GM23248 (cell line): ENCODE measurements at places on chromosomes 2 and 18. TPM values are rescaled to one million over a fixed set of nuclear protein-coding genes. Genes with fewer than 3 reads are reported as not detected.
A peak's percentile ranks its signal among the peaks of the same experiment; 100 is the strongest.

GRCh38 chr2:127182626-127183458, 37.3 kb downstream of the CYP27C1 start:
- DNase-seq: no peak

- DNase-seq: no peak
Measured at GRCh38 chr2:68429311-68429826, 37.7 kb downstream of the FBXO48 start.

DNA sequence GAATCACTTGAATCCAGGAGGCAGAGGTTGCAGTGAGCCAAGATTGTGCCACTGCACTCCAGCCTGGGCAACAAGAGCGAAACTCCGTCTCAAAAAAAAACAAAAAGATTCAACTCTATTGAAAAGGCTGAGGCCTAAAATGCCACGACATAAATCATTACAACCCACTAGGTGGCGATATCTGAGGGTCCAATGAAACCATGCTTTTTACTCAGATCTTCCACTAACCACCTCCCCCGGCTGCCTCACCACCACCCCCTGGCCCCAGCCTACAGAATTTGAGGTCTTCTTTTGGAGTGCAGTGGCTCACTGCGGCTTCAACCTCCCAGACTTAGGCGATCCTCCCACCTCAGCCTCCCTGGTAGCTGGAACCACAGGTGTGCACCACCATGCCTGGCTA, 57.5 kb downstream of the AP1S3 start:
- DNase-seq: peak; percentile 53

- DNase-seq: peak; percentile 89
Measured at GRCh38 chr2:12050396-12050795, 304.0 kb downstream of the LPIN1 start.

DNA sequence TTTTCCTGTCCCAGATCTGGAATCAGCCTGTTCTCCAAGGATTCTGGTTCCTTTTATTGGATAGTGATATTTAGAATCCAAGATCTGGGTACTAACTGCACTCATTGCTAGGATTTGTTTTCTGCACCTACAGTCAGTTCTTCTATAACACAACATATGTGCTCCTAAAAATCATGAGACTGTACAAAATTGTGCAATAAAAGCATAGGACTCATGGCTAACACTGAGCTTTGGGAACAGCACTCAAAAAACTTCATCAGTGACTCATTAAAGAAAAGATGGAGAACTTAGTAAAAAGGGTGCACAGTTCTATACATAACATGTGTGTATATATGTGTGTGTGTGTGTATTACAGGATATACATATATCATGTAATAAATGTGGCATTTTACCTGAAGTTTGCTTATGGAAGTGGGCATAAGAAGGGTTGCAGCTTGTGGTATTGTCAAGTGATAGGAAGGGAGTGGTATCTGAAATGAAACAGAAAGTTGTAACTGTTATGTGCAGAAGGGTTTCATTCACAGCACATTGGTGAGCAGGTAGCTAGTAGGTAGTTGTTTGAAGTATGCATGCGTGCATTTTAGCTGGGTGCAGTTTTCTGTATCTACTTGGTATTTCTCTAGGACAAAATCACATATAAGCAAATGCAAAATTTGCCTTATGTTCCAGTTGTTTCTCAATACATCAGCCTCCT, 5.9 kb upstream of the SCYGR2 start:
- no peak for DNase-seq

DNA sequence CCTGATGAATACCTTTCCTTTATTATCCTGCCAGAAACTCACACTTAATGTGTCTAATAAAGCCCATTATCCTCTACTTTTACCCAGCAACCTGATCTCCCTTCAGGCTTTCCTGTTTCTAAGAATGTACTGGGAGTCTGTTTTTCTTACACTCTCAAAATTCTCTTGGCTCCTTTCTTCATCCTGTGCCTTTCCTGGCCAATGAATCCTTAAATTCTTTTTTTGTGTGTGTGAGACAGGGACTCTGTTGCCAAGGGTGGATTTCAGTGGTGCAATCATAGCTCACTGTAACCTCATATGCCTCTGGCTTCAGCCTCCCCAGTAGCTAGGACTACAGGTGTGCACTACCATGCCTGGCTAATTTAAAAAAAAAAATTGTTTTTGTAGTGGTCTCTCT, 72.7 kb downstream of the MAP2 start:
- peak; percentile 55 for DNase-seq

- DNase-seq: no peak
Measured at GRCh38 chr2:163515836-163516235, 220.0 kb downstream of the FIGN start.

DNA sequence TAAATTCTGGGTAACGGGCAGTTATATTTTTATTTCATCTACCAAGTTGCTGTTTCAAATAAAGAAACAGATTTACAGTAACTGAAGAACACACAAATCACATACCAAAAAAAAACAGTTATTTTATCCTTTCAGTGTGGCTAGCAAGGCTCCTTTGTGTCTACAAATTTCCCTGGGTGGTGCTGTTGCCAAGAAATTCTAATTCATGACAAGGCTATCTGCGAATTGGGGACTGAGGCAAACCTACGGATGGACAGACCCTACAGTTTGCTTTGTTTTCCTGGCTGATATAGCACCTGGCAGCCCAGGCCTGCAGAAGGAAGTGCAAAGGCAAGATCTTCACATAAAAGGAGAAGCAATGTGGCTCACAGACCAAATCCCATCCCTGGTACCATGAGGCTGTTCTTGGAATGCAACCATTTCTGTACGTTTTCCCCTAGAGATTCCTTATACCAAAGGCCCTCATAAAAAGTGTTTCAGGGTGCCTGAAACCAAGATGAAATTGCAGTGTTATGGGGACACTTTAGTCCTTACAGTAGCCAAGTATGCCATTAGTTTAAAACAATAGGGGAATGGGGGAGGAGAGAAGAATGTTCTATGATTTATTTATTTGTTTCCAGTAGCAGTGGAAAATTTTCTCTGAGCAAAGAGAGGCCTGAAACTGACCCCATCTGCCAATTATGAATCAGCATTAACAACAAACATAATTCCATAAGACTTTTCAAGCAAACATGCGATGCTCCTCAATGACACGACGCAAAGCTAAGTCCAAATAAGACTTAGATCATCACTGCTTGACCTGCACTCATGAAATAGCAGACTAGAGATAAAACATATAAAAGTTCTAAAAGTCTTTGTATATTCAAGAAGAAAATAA, 4.3 kb downstream of the KLF7 start:
- DNase-seq: peak; percentile 86

- no peak for DNase-seq
Measured at GRCh38 chr2:26532301-26533250, 54.7 kb upstream of the OTOF start.

GRCh38 chr2:73292906-73293533, 328 bp downstream of the EGR4 start:
- DNase-seq: no peak

GRCh38 chr2:216289470-216289869, 82.8 kb downstream of the MARCHF4 start:
- DNase-seq: no peak

GRCh38 chr2:85323351-85323987, 4.3 kb downstream of the TGOLN2 start:
- peak; percentile 11 for DNase-seq

GRCh38 chr2:25410370-25410769, 68.6 kb upstream of the DNMT3A start:
- no peak for DNase-seq

DNA sequence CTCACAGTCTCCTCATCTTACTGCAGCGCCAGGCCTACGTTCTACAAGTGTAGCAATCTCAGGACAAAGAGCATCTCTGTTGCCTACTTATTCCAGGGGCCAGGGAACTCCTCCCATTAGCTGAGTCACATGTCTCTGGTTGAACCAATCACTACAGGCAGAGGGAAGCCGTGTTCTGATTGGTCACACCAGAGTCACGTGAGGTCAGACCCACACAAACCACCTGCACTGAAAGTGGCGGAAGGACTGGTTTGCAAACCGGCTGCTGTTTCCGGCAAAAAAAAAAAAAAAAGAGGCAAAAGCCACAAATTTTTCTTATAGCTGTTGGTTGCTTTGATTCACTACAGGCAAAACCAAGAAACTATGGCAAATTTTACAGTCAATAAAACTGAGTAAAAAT, 21.9 kb upstream of the USP14 start:
- no peak for DNase-seq

- DNase-seq: no peak
Measured at GRCh38 chr2:124961132-124961531, 936.0 kb downstream of the CNTNAP5 start.

DNA sequence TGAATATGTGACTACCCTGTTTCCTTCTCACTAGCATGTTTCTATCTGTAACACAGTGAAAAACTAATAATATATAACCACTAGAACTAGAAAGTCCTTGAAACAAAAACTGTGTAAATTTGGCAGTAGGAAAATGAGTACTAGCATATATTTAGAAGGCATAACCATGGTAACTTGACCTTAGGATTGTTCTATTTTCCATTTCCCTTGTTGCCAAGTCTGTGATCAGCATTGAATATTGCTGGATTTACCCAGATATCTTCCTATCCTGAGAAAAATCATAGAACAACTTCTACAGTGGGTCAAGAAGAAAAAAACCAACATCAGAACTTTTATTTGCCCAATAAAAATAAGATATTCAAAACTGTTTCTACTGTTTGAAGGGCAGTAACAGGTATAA, 563.9 kb upstream of the NRXN1 start:
- DNase-seq: no peak

- no peak for DNase-seq
Measured at GRCh38 chr18:61531182-61531581, 198.0 kb downstream of the CDH20 start.

- no peak for DNase-seq
Measured at GRCh38 chr18:45761512-45762114, 37.6 kb downstream of the SLC14A1 start.

DNA sequence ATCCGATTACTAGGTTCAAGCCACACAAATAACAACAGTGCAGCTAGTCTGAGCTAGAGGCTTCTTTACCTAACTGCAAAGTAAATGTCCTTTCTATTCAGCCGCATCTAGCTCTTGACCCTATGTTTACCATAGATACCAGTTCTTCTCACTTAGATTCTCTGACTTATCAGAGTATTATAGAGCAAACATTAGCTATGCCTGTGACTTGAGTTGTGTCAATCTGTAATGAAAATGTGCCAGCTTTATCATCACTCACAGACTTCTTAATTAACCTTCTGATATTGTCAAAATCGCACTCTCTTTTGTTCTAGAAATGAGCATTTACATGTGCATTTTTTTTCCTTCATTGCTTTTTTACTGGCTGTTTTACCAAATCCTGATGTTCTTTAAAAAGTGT, 79.9 kb downstream of the BCL11A start:
- DNase-seq: no peak

GRCh38 chr18:79402977-79403722, 7.4 kb downstream of the NFATC1 start:
- peak; percentile 86 for DNase-seq

- peak; percentile 65 for DNase-seq
Measured at GRCh38 chr2:60560734-60561644, 7.5 kb upstream of the BCL11A start.

DNA sequence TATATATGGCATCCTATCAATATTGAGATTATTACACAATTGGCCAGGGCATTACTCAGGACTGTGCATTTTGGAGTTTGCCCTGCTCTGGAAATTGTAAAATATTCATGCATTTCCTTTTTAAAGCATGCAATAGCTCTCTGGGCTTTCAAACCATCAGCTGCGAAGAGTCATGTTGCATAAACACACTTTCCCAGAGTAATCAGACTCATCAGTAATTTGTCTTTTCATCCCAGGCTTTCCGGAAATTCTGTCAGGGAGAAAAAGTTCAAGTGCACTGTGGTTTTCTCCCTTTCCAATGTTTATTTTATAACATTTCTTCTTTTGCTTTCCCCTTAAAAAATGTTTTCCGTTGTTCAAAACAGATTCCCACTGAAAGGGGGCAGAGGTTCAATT, 38.9 kb upstream of the FHL2 start:
- peak; percentile 50 for DNase-seq

DNA sequence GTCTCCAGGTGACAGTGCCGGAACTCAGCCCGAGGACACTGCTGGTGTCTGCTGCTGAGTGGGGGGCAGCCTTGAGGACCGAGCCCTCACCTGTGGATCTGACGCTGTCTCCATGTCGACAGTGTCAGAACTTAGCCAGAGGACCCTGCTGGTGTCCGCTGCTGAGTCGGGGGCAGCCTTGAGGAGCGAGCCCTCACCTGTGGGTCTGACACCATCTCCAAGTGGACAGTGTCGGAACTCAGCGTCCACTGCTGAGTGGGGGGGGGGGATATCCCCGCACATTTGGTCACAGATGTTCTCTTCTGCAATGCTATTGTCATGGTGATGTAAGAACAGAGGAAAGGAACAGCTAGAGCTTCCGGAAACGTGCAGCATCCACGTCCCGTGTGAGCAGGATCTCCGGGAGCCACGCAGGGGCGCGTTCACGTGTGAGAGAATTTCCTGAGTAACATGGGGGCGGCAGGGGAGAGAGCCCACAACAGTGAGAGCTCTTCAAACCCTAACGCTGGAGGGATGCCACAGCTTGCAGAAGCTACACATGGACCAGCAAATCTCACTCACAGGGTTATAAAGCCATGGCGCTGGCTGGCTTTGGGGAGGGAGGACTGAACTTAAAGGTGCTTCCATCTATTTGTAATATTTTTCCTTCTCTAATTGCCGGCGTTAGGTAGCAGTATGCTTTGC, 250.7 kb upstream of the SALL3 start:
- no peak for DNase-seq

DNA sequence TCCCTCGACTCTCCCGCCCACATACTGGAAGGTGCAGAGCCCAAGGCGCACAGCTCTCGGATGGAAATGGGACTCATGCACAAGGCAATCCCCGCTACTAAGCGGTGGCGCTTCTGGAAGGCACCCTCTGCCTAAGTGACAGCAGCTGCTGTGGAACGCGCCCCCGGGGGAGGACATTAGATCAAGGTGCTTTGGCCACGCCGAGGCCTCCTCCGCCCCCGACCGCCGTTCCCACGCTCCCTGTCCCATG, 202 bp downstream of the MCEE start:
- DNase-seq: peak; percentile 82

- no peak for DNase-seq
Measured at GRCh38 chr2:177001334-177001733, 211.3 kb upstream of the HNRNPA3 start.

DNA sequence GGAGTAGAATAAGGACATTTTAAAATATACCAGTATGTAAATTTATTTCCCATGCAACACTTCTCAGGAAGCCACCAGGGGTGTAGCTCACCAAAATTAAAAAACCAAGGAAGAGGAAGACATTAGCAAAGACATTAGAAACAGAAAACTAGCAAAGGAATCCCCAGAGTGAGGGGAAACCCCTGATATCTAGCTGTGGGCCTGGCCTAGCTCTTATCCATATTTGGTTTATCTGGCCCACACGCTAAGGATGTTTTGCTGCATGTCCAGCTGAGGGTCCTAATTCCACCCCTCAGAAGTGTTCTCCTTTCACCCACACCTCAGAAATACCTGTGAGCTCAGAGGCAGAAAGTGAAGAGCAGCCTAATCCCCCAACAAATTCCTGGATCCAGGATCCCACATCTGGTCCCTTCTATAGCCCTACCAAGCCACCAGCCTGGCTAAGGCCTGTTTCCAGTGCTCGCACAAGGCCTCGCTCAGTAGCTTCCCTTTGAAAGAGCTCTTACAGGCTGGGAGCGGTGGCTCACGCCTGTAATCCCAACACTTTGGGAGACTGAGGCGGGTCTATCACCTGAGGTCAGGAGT, 17.4 kb downstream of the OSBPL1A start:
- no peak for DNase-seq

GRCh38 chr2:128868686-128869551, 550.3 kb upstream of the HS6ST1 start:
- peak; percentile 63 for DNase-seq

- DNase-seq: no peak
Measured at GRCh38 chr2:197985029-197985638, 180.7 kb downstream of the PLCL1 start.

AGXT gene
- not detected in 2 replicates for polyA plus RNA-seq

FLACC1 gene
- 0.34 and 1.4 TPM in 2 replicates for polyA plus RNA-seq

KCNK3 gene
- 0.04 TPM in 1 of 2 replicates, not detected in the other for polyA plus RNA-seq

SNTG2 gene
- not detected in 2 replicates for polyA plus RNA-seq
